NCI-H2081 (cell line): ENCODE measurements at places on chromosomes 2 and 18.

- peak; percentile 5 for DNase-seq
Observed at GRCh38 chr2:62084801-62085200, 111.1 kb upstream of the B3GNT2 start.

DNA sequence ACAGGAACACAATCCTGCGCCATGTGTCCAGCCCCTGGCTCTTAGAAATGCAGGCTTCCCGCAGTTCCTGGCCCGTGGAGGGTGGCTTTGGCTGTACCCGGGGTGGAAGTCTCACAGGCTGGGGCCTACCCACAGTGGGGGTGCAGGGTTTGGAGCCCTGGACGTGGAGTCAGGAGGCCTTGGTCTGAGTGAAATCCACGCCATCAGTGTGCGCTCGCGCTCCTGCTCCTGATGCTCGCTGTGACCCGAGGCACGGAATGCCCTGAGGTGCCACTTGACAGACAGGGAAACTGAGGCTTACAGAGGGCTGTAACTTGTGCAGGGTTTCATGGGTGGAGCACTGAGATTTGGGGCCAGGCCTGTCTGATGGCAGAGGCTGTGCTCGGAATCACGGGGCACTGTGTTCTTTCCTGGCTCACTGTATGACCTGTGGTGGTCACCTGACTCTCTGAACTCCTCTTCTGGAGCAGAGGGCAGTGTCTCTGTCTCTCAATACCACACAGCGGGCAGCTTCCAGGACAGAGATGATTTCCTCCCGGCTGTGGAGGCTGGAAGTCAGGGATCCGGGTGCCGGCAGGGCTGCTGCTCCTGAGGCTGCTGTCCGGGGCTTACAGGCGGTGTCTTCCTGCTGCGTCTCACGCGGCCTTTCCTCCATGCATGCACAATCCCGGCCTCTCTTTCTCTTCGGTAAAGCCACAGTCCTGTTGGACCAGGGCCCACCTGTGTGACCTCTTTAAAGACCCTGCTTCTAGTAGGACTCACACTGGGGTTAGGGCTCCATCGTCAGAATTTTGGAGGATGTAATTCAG lies 25.9 kb upstream of the ALLC start:
- no peak for DNase-seq

GRCh38 chr18:9260388-9261380 lies 73.9 kb upstream of the TWSG1 start:
- no peak for DNase-seq

GRCh38 chr2:164903204-164903603 lies 52.1 kb downstream of the SLC38A11 start:
- DNase-seq = peak; percentile 51

DNA sequence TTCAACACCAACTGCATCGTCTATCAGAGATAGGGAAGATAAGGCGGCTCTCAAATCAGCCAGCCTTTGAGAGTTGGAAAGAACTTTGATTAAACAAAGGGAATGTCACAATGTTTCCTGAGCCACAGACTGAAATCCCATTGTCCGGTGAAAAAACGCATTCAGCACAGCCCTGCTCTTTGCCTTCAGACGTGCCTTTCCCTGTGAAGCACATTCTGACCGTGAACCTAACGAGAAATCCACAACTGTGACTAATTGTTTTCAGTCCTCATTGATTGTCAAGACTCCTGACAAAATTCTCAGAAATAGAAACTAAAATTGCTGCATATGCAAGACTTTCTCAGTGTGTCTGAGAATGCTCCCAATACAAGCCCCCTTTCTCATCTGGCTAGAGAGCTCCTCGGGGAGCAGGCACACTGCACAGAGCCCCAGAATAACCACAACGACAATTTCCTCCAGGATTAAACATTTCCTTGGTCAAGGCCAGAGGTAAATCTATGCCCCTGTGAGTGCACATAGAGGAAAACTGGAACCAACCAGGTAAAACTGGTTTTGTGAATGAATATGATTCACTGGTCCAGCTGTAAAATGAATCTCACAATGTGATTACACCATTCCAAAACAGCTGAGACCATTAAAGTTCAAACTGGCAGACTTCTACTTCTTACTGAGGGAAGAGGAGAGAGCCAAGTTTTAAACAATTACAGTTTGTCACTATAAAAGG lies 561.9 kb upstream of the ID2 start:
- no peak for DNase-seq

GRCh38 chr2:123928358-123928757 lies 96.7 kb upstream of the CNTNAP5 start:
- no peak for DNase-seq

GRCh38 chr2:29005331-29005730 lies 24.2 kb downstream of the TOGARAM2 start:
- no peak for DNase-seq

- peak; percentile 29 for DNase-seq
Observed at GRCh38 chr2:233469261-233470010, 97.1 kb downstream of the USP40 start.
